ENCODE measurements at places on chromosomes 5 and 9.

DNA sequence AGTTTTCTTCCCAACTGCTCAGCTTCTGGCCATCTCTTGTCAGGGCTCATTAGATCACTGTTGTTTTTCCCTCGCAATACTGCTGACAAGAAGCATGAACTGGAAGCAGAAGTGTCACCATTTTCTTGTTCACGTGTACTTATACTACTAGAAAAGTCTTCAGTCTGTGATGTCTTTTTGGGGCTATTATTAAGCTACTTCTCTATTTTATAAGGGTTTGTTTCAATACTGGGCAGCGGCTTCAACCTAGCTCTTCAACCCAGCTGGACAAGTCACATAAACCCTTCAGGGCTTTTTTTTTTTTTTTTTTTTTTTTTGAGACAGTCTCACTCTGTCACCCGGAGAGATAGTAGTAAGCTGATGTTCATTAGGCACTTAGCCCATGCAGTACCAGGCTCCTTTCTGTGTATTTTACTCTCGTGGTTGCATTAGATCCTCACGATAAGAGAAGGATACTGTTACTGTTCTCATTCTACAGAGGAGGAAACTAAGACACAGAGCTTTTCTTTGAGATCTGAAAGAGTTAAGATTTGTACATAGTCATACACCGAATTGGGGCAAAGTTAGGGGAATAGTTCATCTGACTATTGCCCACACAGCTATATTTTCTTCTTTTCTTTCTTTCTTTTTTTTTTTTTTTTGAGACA, 20.5 kb downstream of the RAPGEF1 start:
- DNase-seq = no peak

DNA sequence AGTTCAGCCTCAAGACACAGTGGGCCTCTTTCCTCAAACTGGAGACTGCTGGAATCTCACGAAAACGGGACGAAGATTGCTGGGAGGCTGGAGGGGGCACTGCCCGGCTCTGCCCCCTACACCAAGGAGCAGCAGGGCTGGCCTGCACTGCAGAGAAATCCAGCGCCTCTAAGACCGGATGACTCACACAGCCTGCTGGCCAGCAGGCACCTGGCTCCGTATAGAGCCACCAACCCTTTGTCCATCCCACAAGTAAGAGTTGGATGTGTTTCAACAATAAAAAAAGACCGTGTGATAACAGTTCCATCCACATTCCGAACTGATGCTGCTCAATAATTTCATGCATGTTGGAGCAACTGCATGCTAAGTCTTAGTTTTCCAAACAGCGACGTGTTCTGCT, 11.5 kb downstream of the CCDC127 start:
- no peak for DNase-seq

GRCh38 chr5:119031905-119032304, 39.0 kb upstream of the DMXL1 start:
- no peak for DNase-seq

- peak; percentile 62 for DNase-seq
Measured at GRCh38 chr5:9361835-9362234, 184.0 kb downstream of the SEMA5A start.

- no peak for DNase-seq
Measured at GRCh38 chr5:143209881-143210395, 193.5 kb downstream of the NR3C1 start.

DNA sequence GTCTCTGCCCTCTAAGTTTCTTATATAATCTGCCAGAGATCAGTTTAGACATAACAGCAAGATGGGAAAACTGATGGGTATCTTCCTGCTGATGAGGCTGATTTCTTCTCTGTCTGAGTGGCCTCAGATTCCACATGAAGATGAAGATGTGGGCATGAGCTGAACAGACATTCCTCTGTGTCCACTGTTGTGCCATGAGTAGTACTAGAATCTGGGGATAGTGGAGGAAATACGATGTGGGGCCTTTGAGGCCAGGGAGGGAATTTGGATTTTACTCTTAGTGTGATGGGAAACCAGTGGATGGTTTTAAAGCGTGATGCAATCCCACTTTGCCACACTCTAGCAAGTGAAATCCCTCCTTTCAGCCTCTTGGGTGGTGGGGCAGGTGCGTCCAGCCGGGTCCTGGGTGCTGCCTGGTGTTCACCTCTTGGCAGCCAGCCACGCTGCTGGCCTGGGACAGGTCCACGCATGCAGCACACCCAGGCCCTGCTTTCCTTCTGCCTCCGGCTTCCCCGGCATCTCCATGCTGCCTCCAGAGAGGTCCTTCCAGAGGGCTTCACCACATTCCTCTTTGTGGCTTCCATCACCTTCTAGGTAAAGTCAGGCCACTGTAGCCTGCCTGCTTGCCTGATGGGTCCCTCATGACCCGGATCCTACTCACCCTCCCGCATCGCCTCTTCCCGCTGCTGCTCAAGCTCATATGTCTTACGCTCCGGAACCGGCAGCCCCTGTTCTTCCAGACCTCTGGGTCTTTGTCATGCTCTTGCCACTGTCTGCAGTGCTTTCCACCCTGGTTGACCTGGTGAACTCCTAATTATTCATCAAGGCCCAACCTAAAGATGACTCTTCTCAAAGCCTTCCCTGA, 28.1 kb upstream of the SH3PXD2B start:
- no peak for DNase-seq

GRCh38 chr5:38780945-38781344, 64.9 kb upstream of the OSMR start:
- DNase-seq = no peak

DNA sequence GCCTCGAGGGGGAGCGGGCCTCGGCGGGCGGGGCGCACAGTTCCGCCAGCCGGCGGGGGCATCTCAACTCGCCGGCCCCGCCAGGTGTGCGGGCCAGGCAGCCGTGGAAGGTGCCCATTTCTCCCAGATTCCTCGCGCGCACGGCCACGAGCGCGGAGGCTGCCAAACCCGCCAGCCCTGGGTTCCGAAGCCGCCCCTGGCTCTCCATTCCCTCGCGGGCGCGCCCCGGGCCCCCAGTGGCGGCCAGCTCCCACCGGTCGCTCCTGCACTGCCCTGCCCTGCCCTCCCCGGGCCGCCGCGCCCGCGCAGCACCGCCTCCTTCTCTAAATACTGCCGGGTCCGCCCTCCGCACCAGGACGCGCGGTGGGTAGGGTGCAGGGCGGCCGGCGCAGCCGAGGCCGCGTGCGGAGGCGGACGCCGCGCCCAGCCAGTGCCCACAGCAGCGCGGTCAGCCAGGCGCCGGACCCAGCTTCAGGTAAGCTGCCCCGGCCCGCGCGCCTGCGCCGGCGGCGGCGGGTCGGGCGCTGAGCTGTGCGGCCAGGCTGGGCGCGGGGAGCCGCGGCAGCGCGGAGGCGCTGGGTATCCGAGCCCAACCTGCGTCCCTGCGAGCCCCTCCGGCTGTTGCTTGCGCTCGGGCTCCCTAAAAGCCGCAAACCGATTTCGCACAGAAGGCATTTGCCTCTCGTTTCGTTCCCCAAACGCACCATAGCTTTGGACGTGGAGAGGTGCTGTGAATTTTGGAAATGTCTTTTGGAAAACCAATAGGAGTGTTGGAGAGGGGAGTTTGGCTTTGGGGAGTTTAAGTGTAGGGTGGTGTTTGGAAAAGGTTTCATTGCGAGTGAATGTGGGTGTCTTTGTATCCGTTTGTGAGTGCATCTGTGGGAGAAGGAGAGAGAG, at the start of gene TMEM171:
Gene TMEM171, plus strand, starts transcription at position 354 of the 897 bp plus-strand sequence. CDS start 2,799 bp downstream, outside the sequence.
- no peak for DNase-seq

GRCh38 chr9:111598733-111599091, 735 bp downstream of the PTGR1 start:
- DNase-seq = no peak

DNA sequence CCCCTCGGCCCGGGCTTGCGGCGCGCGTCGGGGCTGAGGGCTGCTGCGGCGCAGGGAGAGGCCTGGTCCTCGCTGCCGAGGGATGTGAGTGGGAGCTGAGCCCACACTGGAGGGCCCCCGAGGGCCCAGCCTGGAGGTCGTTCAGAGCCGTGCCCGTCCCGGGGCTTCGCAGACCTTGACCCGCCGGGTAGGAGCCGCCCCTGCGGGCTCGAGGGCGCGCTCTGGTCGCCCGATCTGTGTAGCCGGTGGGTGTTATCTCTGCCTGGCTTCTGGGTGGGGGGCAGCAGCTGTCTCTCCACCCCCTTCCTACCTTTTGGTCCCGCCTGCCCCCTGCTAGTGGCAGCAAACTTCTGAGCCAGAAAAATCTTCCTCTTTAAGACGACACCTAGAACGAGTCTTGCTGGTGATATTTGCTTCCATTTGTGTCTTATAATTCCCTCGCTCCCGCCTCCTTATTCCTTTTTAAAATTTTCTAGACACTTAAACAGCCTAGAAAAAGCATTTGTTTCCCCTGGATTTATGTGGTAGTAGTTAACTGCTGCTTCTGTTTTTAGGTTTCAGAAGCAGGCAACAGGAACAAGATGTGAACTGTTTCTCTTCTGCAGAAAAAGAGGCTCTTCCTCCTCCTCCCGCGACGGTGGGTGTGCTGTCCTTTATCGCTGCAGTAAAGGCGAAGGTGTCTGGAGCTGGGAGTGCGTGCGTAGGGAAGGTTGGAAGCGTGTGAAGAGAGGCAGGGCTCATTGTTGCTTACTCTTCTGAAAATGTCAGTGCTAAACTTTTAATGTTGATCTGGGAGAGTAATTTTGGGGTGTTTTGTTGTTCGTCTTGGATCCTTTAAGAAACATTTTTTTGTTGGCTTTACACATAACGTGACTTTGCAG, 554 bp downstream of the JAK2 start:
- DNase-seq = peak; percentile 30

GRCh38 chr5:67319935-67320725, 123.5 kb upstream of the CD180 start:
- DNase-seq = no peak

GRCh38 chr9:130120299-130120587, 52.0 kb upstream of the NCS1 start:
- no peak for DNase-seq

DNA sequence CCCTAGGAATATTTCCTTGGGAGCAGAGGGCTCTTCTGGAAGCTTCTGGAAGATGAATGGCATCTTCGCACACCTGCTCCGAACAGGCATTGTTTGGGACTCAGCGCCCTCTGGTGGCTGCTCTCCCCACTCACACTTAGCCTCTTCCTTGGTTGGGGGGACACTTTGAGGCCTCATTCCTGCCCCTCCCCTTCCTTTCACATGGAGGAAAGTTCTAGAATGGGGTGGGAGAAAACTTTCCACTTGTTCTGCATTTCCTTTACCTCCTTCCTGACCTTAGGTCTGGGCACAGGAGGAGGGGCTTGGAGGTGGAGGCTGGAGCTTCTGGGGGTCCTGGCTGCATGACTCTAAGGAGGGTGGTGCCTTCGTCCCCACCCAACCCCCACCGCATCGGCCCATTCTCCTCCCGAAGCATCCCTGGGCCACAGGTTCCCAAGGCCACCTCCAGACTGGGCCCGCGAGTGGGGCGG, 19.3 kb upstream of the SMIM32 start:
- peak; percentile 2 for DNase-seq

- DNase-seq = no peak
Measured at GRCh38 chr9:129624947-129625346, 1.0 kb upstream of the NTMT1 start.

- no peak for DNase-seq
Measured at GRCh38 chr5:159912033-159912800, 4.1 kb upstream of the ADRA1B start.

- DNase-seq = no peak
Measured at GRCh38 chr9:135544981-135545635, 818 bp upstream of the OBP2A start.

DNA sequence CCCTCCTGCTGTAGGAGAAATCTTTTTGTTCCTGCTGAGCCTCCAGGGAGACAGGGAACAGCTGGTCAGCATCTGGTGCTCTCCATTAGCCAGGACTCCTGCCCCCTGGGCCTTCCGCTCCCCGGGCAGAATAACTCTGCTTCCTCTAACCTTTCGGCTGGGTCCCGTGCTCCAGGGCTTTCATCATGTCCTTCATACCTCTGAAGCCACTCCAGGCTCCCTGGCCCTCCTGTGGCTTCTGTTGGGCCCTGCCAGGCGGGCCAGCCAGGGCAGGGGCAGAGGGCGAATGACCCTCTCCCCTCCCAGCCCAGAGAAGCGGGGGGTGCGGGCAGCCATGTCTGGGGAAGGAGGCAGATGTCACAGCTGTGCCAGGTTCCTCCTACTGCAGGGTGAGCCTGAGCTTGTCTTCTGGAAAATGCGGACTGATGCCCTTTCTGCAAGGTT, 81.7 kb upstream of the LMX1B start:
- no peak for DNase-seq

All from hematopoietic multipotent progenitor cell (in vitro differentiated cells).